Activated CD4-positive, alpha-beta memory T cell treated with anti-CD3 and anti-CD28 coated beads, Interleukin-2, amount 10 ng/mL, durations not matched to agents 7 days and 5 days (primary cell): ENCODE measurements at places on chromosomes 7 and 10. TPM values are rescaled to one million over a fixed set of nuclear protein-coding genes. Genes with fewer than 3 reads are reported as not detected.
A peak's percentile ranks its signal among the peaks of the same experiment; 100 is the strongest.

CREB5 gene
- total RNA-seq = not detected

DNA sequence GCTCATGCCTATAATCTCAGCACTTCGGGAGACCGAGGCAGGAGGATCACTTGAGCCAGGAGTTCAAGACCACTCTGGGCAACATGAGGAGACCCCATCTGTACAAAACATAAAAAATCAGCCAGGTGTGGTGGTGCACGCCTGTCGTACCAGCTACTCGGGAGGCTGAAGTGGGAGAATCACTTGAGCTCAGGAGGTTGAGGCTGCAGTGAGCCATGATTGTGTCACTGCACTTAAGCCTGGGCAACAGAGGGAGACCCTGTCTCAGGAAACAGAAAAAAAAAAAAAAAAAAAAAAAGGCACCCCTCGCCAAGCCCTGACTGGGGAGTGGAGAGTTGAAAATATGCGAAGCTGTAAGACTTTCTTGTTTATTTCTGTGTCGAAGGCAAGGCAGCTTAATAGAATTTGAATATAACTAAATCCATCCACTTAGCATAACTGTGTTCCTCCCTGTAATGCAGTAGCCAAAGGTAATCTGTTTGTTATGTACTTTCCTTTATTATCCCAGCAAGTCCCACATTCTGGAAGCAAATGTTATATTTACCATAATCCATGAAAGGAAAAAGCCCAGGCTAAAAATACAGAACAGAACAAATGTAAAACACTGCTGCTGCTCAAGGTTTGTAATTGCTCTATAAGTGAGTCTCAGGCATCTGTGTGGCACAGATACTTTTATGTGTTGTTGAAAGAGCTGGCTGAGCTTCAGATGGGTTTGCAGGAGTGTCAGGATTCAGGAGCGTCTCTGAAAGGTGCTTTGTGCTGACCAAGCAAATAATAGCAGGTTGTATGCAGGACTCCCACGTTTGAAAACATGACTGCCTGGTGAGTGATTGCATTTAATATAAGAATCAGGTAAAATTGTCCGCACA lies 127.2 kb downstream of the CELF2 start:
- DNase-seq = no peak
- H3K4me3 ChIP-seq = peak overlapping the region; percentile 60
- H3K36me3 ChIP-seq = peaks cover 6% of the 10 kb centered on the region
- H3K27ac ChIP-seq = peak overlapping the region; percentile 93
- peaks cover 93% of the 10 kb centered on the region for H3K4me1 ChIP-seq

DNA sequence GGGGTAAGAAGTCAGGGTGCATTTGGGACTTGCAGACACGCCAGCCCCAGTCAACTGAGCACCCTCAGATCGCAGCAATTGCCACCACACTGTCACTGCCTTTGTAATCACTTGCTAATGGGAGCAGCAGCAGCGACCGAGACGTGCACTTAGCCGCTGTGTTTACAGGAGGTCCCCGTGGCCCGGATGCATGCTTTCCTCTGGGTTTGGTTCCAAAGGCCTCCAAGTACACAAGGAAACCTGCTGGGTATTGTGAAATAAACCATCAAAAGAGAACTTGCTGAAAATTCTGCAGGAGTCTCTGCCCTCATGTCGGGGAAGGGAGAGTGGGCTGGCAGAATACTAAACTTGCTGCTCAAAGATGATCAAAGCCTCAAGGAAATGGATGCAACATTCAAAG lies 341.7 kb downstream of the DNAJB6 start:
- H3K27ac ChIP-seq = no peak overlapping the region
- no peak overlapping the region for H3K4me3 ChIP-seq
- no peaks in the 10 kb centered on the region for H3K4me1 ChIP-seq
- peaks cover 66% of the 10 kb centered on the region for H3K27me3 ChIP-seq

GRCh38 chr10:72847681-72848080 lies 45.9 kb upstream of the OIT3 start:
- no peaks in the 10 kb centered on the region for H3K4me1 ChIP-seq
- DNase-seq = no peak
- H3K27me3 ChIP-seq = no peaks in the 10 kb centered on the region
- H3K36me3 ChIP-seq = peaks cover 2% of the 10 kb centered on the region
- H3K4me3 ChIP-seq = no peak overlapping the region

DNA sequence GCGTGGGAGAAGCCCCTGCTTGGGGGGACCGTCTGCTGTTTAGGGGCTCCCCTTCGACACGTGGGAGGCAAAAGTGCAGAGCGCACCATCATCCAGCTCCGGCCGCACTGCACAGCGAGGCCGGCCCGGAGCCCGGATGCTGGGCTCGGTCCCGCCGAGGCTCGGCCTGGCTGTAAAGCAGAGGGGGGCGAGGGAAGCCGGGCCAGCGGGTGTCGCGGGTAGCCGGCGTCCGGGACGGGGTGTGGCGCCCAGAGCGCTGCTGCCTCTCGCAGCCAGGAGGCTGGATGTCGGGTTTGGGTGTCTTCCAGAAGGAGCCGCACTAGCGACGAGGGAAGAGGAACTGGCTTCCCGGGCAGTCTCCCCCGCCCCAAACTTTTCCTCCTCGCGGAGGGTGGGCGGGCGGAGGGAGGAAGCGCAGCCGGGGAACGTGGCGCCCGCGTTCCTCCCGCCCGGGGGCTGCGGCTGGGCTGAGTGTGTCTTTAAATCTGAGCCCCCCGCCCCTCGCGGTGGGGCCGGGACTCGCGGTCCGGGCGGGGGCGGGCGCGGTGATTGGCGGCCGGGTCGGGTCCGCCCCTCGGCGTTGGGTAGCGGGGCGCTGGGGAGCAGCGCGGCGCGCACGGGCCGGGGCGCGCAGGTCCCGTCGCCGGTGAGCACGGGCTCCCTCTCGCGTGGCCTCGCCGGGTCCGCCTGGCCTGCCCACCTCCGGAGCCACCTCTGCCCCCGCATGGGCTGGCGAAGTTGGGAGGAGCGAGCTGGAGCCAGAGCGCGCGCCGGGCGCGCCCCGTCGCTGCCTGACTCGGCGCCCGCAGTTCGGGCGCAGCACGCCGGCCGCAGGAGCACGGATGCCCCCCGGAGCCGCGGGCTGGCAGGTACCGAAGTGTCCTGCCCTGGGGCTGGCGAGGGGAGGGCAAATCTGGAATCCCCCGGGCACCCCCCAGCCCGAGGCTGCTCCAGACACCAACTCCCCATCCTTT lies at the start of gene PALD1:
Gene PALD1, plus strand, starts transcription at position 577 of the 974 bp plus-strand sequence. CDS start 47,185 bp downstream, outside the sequence.
- no peak within 1 kb of the TSS for H3K27ac ChIP-seq
- no peaks in the 10 kb centered on the region for H3K36me3 ChIP-seq
- peak within 1 kb of the TSS; percentile 63 for H3K4me3 ChIP-seq

TRPV5 gene
- not detected for total RNA-seq
